ENCODE measurements at places on chromosomes 7 and 10. TPM values are rescaled to one million over a fixed set of nuclear protein-coding genes. Genes with fewer than 3 reads are reported as not detected.
A peak's percentile ranks its signal among the peaks of the same experiment; 100 is the strongest.

GRCh38 chr7:86955895-86956503 is 103.5 kb downstream of the ELAPOR2 start:
- DNase-seq, result no peak

GRCh38 chr10:103467406-103467805 is 8.7 kb upstream of the CALHM1 start:
- no peak for DNase-seq

DNA sequence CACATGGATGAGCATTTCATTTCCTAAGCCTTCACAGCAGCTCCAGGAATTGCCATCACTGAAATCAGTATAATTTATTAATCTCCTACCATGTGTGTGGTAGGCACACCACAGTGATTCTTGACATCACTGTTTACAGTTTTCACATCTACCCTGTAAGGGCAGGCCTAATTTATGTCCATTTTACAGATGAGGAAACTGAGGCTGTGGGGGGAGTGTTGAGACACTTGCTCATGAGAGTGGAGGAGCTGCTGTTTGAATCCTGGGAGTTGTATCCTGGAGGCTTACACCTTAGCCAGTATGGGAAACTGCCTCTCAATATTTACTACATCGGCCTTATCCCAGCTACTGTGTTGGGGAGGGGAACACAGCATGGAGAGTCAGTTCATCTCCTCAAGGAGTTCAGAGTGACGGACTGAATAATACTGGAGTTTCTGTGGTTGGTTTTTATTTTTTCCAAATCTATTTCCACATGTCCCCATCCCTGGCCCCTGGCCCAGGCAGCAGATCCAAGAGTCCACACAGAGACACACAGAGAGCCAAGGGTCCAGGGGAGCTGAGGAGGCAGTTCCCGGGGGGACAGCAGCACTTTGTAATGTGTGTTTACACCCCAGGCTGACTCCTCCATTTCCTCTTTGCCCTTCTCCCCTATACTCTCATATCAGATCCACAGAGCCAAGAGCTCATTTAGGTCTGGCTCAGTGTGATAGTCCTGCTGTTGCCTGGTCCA is 13.2 kb downstream of the UBTD1 start:
- no peak for DNase-seq

- no peak for DNase-seq
Measured at GRCh38 chr10:125448596-125448995, 234.4 kb downstream of the TEX36 start.

DNA sequence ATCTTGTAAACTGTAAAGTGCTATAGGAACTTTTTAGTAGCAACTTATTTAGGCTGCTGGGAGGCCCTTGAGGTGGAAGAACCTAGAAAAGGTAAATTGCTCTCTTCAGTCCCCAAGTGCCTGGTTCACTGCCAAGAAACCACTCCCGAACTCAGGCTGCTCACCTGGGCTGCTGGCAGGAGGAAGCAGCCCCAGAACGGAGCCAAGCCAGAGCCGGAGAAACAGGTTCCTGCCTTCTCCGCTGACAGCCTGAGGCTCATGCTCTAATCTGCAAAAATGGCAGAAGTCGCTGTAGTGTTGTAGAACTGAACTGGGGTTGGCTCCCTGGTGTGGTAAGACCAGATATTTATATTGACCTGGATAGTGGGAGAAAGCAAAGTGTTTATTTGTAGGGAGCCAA is 136.0 kb downstream of the CUL2 start:
- DNase-seq, result peak; percentile 8

DNA sequence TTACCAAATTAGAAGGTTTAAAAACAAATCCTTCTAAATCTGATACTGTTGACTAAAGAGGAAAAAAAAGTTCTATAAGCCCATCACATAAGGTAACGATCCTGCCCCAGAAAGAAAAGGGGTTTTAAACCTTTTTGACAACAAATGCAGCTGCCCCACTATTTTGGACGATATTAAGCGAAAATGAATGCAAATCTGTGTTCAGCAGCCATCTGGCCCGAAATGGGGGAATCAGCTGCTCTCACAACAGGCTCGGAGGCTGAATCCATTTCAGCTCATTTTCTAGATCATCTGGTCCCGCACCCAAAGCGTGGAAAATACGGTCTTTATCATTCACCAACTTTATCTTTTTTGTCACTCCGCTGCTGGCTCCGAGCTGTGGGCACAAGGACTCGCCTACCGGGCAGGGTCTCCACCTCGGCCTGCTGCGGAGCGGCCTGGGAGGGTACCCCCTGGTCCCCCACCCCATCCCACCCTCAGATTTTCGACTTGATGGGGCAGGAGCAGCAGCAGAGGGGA is 2.4 kb upstream of the EBF3 start:
- no peak for DNase-seq

GRCh38 chr7:24601600-24601999 is 28.3 kb downstream of the PALS2 start:
- no peak for DNase-seq

GRCh38 chr7:143408252-143408685 is 387 bp downstream of the EPHA1 start:
- no peak for DNase-seq

GRCh38 chr7:34759477-34760125 is 101.6 kb downstream of the NPSR1 start:
- DNase-seq, result no peak

DNA sequence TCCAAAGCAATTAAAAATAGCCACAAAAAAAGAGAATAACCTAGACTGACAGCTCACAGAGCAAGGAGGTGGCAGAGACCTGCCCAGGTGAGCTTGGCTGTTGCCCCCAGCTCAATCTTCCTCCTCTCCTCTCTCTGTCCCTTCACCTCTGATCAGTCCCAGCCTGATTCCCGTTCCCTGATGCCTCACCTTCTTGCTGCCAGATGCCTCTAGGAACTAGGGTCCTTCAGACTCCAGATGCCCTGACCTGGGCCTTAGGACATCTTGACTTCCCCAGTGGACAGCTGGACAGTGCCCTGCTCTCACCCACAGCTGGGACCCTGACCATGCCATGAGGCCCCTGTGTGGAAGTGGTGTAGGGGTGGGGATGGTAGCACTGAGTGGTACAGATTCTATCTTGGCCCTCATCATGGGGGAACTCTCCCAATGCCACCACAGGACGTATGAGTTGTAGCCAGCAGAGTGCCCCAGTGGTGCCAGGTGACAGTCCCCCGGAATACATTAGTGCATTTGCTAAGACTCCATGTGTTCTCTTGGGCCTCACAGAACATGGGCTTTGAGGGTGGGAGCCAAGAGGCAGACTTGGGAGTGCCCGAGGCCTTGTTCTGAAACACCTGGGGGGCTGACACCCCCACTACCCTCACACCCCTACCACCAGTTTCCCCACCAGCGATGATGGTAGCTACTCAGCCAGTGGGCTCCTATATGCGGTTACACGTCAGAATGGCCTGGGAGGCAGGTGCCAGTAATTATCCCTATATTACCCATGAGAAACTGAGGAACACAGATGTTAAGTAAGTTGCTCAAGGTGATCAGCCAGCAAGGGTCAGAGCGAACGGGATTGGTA is 2.0 kb downstream of the DEPP1 start:
- DNase-seq, result no peak

DNA sequence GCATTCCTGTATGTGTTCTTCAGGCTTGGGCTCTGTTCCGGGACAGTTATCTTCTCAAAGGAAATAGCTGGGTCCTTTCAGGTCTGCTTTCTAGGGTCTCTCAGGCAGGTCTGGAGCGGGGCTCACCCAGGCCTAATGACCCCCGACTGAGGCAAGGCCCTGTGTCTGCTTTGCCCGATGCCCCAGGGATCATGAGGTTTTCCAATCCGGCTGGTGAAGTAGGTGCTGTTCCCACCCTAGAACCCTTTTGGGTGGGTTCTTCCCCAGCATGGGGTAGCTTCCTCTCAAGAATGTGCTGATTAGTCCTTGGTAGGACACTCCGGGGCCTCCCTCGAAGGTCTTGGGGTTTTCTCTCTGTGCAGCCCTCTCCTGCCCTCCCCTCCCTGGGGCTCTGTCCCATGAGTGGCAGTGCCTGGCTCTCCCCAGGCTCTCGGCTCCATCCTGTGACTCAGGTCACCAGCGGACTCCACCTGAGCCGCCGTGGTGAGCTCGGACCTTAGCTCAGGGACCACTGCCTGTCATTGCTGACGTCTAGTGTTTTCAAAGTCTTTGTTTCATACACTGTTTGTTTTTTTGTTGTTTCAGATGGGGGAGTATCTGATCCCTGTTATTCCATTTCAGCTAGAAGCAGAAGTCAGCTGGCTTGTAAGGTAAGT is 71.0 kb upstream of the NKX6-2 start:
- no peak for DNase-seq

DNA sequence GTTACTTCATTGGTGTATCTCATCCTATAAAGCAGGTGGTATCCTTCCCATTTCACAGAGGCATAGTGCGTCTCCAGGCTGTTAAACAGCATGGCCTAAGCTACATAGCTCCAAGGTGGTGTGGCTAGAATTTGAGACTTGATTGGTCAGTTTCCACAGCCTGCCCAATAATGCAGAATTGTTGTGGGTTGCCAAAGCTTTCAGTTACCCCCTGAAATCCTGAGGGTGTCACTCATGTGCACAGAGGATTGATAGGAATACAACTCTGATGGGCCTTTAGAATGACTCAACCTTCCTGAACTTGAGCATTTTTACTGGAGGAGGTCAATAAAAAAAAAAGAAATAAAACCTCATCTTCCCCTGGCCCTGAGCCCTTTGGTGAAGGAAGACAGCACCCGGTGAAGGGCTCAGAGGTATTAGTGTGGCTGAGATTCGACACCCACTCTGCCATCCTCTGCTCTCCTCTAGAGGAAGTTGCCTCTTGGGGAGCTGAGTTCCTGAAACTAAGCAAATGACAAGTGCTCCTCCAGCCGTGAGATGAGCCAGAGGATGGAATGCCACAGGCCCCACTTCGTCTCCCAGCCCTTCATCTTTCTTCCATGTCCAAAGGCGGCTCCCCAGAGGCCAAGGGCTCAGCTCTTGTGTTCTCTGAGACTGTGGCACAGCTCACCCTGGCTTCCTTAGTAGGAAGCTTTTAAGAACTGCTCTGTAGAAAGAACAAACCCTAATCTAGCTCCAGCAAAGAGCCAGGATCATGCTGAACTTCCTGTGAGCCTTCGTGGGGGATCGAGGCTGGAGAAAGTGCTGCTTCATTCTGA is 1.0 kb downstream of the ACSL5 start:
- no peak for DNase-seq

DNA sequence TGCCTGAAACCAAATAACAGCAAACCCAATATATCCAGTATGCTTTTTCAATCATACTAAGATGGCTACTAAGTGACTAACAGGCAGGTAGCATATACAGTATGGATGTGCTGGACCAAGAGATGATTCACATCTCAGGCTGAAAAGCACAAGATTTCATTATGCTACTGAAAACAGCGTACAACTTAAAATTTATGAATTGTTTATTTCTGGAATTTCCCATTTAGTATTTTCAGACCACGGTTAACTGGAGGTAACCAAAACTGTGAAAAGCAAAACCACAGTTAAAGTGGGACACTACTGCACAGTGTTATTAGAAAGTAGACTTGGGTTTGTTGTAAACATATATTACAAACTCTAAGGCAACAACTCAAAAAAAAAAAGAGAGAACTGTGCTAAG is 91.5 kb downstream of the KMT2C start:
- DNase-seq, result no peak

DNA sequence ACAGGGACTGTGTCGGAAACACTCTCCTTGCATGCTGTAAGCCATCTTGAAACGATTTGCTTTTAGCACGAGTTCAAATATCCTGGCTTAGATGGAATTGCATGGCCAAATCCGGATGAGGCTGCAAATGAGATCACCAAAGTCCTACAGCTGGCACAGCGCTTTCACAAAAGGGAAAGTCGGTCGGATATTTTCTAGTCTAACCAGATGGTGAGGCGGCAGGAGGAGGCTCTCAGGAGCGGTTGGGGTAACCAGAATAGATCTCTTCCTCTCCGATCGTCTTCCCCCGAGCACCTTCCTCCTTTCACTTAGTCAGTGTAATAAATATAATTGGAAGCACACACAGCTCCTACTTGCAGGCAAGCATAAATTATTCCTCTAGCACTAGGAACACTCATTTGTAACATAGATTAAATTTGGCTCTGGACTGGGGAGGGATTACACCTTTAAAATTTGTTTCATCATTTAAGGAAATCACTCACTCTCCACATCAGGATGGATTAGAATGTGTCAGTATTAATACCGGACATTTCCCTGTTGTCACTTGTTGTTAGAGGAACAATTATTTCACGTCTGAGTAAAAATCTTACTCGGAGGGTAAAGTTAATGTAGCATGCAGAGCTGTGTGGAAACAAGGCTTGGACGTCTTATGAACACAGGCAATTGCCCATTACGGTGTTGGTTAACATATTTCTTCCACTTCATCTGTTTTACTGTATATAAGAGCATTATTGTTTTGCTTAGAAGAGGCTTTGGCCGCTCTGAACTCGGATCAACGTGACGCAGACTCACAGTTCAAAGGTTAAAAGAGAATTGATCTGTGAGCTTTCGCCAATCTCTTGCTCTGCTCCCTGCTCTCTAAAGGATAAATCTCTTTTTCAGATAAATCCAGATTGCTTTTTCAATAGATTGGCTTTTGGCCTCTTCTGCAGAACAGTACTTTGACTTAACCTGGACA is 857.9 kb downstream of the TYW1 start:
- no peak for DNase-seq

- DNase-seq, result no peak
Measured at GRCh38 chr7:50739744-50740435, 42.8 kb downstream of the GRB10 start.

DNA sequence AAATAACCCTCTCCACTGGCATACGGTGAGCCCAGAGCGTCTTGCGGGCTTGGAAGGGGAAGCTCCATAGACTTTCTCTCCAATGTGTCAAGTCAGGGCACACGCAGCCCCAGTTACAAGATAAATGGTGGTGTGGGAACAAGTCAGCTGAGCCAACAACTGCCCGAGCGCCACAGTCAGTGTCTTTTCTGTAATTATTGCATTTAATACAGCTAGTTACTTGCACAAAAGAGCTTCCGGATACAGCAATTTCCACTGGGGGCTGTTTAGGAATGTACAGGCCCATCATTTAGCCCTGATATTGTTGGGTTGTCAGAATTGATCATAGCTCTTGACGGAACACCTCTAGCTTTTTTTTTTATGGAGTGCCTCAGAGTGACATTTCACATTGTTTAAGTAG is 193.5 kb upstream of the SP8 start:
- DNase-seq, result no peak

Gene ARMC3
- total RNA-seq, result not detected

Gene TMEM26
- 0.09 TPM for total RNA-seq

Gene PRXL2A
- 185 TPM for total RNA-seq

Gene IFIT2
- 2.7 TPM for total RNA-seq

Gene ATP6V0A4
- total RNA-seq, result 1.2 TPM

Gene ITPRID1
- not detected for total RNA-seq

Gene UCN3
- not detected for total RNA-seq

Data from esophagus squamous epithelium (tissue), 5 donors.